Muscle of leg (tissue), 16 donors: ENCODE measurements at places on chromosomes 3 and 15. TPM values are rescaled to one million over a fixed set of nuclear protein-coding genes. Genes with fewer than 3 reads are reported as not detected.

Gene CYP1A1
- total RNA-seq, result 0.13 TPM

Gene MOBP
- not detected for total RNA-seq

Gene PTPN9
- 17.7 TPM for total RNA-seq

Gene SERPINI2
- 0.04 TPM for total RNA-seq

Gene COLQ
- 15.9 TPM for total RNA-seq

Gene KNL1
- total RNA-seq, result 8.7 TPM

Gene NLGN1
- 8.5 TPM for total RNA-seq

Gene DPP8
- total RNA-seq, result 22.8 TPM

Gene OR5H6
- not detected for total RNA-seq

Gene RETNLB
- total RNA-seq, result not detected

Gene CPNE4
- total RNA-seq, result 0.09 TPM

Gene MTFMT
- 9.7 TPM for total RNA-seq

Gene C3orf80
- total RNA-seq, result 0.13 TPM

Gene DAPK2
- total RNA-seq, result 4.0 TPM

Gene GSK3B
- total RNA-seq, result 30.7 TPM

Gene EFL1
- 15.9 TPM for total RNA-seq

Gene ALDH1A2
- 24.7 TPM for total RNA-seq

Gene SLC12A8
- total RNA-seq, result 1.5 TPM

Gene PLSCR2
- total RNA-seq, result not detected

Gene SLC12A1
- total RNA-seq, result not detected
